ENCODE measurements at places on chromosomes 3 and 15. TPM values are rescaled to one million over a fixed set of nuclear protein-coding genes. Genes with fewer than 3 reads are reported as not detected.

- no peaks in the 10 kb centered on the region for H3K36me3 ChIP-seq
- H3K4me1 ChIP-seq: peaks cover 4% of the 10 kb centered on the region
- no peaks in the 10 kb centered on the region for H3K27me3 ChIP-seq
- no peak overlapping the region for H3K27ac ChIP-seq
- no peak overlapping the region for H3K4me3 ChIP-seq
- no peak for DNase-seq
Measured at GRCh38 chr15:42121682-42122081, 27.3 kb upstream of the PLA2G4D start.

The ANKDD1A gene
- total RNA-seq: 6.8 TPM

The MESP1 gene
- total RNA-seq: 3.1 TPM

The SLC22A14 gene
- not detected for total RNA-seq

DNA sequence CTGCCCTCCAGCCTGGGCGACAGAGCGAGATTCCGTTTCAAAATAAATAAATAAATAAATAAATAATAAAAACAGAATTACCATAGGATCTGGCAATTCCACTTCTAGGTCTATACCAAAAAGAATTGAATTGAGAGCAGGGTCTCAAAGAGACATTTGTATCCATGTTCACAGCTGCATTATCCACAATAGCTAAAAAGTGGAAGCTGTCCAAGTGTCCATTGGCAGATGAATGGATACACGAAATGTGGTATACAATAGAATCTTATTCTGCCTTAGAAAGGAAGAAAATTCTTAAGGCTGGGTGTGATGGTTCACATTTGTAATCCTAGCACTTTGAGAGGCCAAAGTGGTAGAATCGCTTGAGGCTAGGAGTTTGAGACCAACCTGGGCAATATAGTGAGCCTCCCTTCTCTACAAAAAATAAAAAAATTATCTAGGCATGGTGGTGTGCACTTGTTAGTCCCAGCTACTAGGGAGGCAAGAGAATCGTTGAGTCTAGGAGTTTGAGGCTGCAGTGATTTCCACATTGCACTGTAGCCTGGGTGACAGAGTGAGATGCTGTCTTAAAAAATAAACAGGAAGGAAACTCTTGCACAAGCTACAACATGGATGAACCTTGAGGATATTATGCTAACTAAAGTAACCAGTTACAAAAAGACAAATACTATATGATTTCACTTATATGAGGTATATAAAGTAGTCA is 24.2 kb downstream of the PFKFB4 start:
- no peaks in the 10 kb centered on the region for H3K4me1 ChIP-seq
- no peaks in the 10 kb centered on the region for H3K27me3 ChIP-seq
- no peaks in the 10 kb centered on the region for H3K36me3 ChIP-seq
- H3K27ac ChIP-seq: no peak overlapping the region
- H3K4me3 ChIP-seq: no peak overlapping the region

- no peaks in the 10 kb centered on the region for H3K4me1 ChIP-seq
- H3K27me3 ChIP-seq: no peaks in the 10 kb centered on the region
- no peaks in the 10 kb centered on the region for H3K36me3 ChIP-seq
- no peak for DNase-seq
Measured at GRCh38 chr3:96986241-96986640, 171.8 kb downstream of the EPHA6 start.

The ZNF197 gene
- 30.0 TPM for total RNA-seq

DNA sequence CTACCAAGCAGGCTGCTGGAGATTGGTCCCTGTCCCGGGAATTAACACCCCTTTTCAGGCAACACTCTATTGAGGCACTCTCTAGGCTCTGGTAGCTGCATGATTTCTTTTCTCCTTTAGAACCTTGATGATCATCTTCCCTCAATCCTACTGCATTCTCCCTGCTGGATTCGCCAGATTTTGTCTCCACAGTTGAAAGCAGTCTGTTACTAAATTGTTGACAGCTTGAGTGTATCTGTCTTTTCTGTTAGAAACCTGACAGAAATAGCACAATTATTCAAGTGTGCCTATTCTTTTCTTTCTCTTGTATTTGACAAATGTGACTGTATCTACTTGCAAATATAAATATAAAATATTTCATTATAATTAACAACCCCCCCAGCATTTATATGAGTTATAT is 830.8 kb upstream of the CADM2 start:
- H3K4me3 ChIP-seq: no peak overlapping the region
- H3K27ac ChIP-seq: no peak overlapping the region
- H3K36me3 ChIP-seq: no peaks in the 10 kb centered on the region

The GOLGA6L7 gene
- total RNA-seq: not detected

- H3K4me3 ChIP-seq: no peak overlapping the region
- DNase-seq: no peak
- H3K4me1 ChIP-seq: peaks cover 3% of the 10 kb centered on the region
- peaks cover 8% of the 10 kb centered on the region for H3K36me3 ChIP-seq
Measured at GRCh38 chr3:170368921-170369320, 11.4 kb downstream of the SKIL start.

GRCh38 chr15:29978411-29979382 is 104.1 kb upstream of the GOLGA8J start:
- no peaks in the 10 kb centered on the region for H3K4me1 ChIP-seq
- no peak overlapping the region for H3K27ac ChIP-seq
- peak; percentile 72 for DNase-seq
- H3K27me3 ChIP-seq: no peaks in the 10 kb centered on the region

GRCh38 chr15:78988361-78988911 is 43.6 kb upstream of the CTSH start:
- peaks cover 3% of the 10 kb centered on the region for H3K4me1 ChIP-seq
- DNase-seq: peak; percentile 73
- no peaks in the 10 kb centered on the region for H3K36me3 ChIP-seq
- H3K27ac ChIP-seq: peak overlapping the region; percentile 85
- H3K27me3 ChIP-seq: no peaks in the 10 kb centered on the region

Measured in lung (tissue), 17 donors.